ENCODE measurements at places on chromosomes 6 and 20. TPM values are rescaled to one million over a fixed set of nuclear protein-coding genes. Genes with fewer than 3 reads are reported as not detected.

- no peak for DNase-seq
Observed at GRCh38 chr6:33217681-33218080, 9.4 kb downstream of the RING1 start.

- DNase-seq = no peak
Observed at GRCh38 chr20:62885046-62885895, 23.6 kb upstream of the TCFL5 start.

CGA gene
- total RNA-seq = 8.2 TPM

GRCh38 chr20:55166063-55166462, 690.7 kb downstream of the DOK5 start:
- no peak for DNase-seq

- DNase-seq = no peak
Observed at GRCh38 chr6:33642897-33643296, 21.8 kb downstream of the ITPR3 start.

GRCh38 chr6:98454809-98455322, 379.5 kb upstream of the POU3F2 start:
- DNase-seq = no peak

GNMT gene
- not detected for total RNA-seq

- no peak for DNase-seq
Observed at GRCh38 chr20:58614984-58615760, 35.9 kb upstream of the STX16 start.

DNA sequence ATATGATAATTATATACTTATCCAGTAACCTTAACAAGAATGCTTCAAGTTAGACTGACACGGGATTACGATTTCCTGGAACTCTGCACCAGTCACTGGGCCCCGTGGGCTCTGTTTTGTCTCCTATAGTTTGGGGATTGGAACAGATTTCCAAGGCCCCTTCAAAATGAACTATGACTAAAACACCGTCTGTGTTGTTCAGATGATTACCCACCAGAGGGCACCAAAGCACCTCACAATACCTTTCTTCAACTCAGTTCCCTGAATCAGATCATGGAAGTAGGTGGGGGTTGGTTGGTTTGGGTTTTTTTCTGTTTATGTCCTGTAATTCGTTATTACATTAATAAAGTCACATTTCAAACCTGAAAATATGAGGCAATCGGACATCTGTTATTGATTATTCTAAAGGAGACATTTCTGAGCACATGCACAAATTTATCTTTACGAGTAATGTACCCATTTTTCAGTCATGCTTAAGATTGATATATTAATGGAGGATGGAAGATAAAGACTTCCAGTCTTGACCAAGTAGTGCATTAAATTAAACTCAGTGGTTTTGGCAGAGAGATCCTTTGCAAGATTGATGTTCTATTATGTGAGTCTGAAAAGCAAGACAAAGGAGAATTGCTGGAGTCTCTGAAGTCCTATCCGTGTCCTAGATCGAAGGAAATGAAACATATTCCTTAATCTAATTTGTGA, 112.0 kb upstream of the COL21A1 start:
- DNase-seq = peak; percentile 75

TPBG gene
- 5.8 TPM for total RNA-seq

DNA sequence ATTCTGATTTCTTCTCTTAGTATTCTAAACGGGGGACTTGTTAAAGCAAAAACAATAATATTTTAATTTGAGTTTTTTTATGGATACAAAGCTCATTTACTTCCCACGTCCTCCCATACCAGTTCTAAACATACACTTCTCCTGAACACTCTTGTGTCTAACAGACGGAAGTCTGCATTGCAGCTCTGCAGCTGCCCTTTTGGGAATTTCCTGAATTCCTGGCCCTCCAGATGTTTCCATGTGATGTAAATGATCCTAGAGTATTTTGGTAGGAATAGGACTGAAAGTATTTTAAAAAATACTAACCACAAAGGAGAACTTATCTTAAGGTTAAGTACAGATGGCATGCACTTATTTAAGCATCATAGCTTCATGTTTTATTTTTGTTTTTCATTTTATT, 886.7 kb downstream of the TBC1D32 start:
- DNase-seq = peak; percentile 17

- peak; percentile 92 for DNase-seq
Observed at GRCh38 chr6:32969685-32970412, 1.5 kb downstream of the BRD2 start.

- no peak for DNase-seq
Observed at GRCh38 chr20:61731363-61732181, 334.1 kb downstream of the TAF4 start.

LTB gene
- 0.96 TPM for total RNA-seq

- no peak for DNase-seq
Observed at GRCh38 chr20:17872959-17873358, 95.6 kb downstream of the SNX5 start.

DNA sequence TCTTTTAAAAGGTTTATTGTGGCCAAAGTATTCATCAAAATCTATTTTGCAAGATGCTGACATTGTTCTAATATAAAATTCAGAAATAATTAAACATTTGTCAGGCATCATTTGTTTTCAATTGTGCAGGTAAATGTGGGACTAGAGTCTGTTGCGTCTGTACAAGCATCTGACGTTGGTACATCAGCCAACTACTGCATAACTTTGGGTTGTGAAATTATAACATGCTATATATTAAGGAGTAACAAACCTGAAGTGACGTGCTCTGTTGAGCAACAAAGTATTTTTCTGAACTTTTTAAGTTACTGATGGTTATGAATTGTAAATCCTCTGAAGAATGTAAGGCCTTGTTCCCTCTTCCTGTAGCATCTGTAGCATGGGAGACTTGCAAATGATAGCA, 66.0 kb downstream of the RNF182 start:
- peak; percentile 4 for DNase-seq

GRCh38 chr20:1299522-1299921, 29.4 kb downstream of the SDCBP2 start:
- DNase-seq = no peak

- no peak for DNase-seq
Observed at GRCh38 chr6:10421158-10421920, 6.5 kb upstream of the TFAP2A start.

- DNase-seq = no peak
Observed at GRCh38 chr6:103854059-103854458, 1005.7 kb downstream of the HACE1 start.

DNA sequence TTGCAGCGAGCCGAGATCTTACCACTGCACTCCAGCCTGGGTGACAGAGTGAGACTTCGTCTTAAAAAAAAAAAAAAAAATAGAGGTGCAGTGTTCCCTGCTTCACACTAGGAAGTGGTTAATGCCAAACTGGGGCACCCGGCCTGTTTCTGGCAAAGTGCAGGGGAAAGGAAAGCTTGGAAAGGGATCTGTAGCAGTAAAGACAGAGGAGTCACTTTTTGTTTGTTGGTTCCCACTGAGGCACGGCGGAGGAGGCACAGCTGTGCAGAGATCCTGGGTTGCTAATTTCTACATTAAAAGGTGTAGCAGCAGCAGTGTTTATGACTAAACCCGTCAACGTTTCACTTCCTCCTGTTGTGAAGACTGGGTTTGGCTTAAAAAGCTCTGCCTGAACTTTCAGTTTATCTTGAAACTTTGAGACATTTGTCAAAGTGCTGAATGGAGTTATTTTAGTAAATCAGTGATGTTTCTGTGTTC, 125.6 kb downstream of the CARMIL1 start:
- no peak for DNase-seq

GRCh38 chr6:125375821-125376220, 74.1 kb upstream of the HDDC2 start:
- DNase-seq = peak; percentile 94

LAMP5 gene
- total RNA-seq = not detected

DNA sequence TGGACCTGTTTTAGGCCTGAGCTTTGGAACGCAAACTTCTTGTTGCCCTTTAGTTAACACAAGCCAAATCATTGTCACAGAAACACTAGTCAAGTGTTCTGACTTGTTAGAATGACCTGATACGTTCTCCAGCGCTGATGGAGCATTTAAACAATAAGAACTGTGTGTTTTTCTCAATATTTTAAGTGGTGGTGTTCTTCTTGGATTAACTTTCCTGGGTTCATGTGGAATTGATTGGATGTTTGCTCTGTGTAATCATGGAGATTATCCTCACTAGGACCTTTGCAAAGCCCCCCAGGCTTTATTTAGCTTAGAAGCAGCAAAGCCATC, 1.6 kb downstream of the LRRC1 start:
- DNase-seq = peak; percentile 19

SEMG1 gene
- total RNA-seq = 6.0 TPM

DNA sequence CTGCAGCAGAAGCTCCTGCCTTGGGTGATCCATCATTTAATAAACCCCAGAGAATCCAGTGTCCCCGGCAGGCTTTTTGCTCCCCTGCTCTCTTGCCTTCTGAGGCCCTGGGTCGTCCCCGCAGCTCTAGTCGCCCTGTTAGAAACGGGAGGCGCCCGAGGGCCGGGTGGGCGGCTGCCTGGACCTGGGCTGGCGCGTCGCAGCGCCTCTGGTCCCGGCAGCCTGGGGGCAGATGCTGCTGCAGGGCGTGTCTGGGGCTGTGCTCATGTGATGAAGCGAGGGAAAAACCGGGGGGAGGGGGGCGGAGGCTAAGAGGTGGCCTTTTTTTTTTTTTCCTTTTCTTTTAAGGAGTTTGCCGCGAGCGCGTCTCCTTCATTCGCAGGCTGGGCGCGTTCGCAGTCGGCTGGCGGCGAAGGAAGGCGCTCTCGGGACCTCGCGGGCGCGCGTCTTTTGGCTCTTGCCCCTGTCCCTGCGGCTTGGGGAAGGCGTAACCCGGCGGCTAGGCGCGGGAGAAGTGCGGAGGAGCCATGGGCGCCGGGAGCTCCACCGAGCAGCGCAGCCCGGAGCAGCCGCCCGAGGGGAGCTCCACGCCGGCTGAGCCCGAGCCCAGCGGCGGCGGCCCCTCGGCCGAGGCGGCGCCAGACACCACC, 394 bp downstream of the AKAP12 start:
- DNase-seq = peak; percentile 90

DNA sequence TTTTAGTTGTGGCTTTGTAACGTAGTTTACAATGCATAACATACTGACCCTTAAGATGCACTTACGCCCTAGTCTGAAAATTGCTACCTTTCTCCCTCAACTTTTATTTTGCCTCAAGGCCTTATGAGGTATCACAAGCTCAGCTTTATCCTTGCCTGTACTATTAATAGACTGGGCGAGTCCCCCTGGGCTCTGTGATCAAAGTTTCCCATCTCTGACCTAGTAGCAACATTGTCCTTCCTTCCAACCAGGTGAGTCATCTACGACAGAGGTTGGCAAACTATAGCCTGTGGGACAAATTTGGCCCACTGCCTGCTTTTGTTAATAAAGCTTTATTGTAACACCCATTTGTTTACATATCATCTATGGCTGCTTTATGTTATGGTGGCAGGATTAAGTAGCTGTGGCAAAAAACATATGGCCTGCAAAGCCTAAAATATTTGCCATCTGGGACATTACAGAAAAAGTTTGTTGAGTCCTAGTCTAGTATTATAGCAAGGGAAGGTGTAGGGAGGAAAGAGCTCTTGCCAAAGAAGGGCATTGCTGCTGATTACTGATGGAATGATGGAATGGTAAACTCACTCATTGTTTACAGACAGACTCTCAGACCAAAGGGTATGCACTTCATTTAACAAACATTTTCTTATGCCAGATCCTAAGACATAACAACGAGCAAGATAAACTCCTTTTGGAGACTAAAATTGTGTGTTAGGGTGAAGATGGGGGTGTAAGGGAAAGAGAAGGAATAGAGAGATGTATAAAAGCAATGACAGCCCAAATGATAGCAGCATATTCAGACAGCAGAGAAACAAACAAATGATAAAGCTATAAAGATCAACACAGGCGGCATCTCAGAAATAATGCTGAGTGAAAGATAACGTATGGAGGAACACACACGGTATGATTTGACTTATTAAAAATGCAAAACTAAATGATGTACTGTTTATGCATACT, 74.2 kb downstream of the SLC22A23 start:
- DNase-seq = no peak

- no peak for DNase-seq
Observed at GRCh38 chr6:163083141-163083540, 331.4 kb upstream of the QKI start.

GRCh38 chr20:8183526-8183925, 51.5 kb downstream of the PLCB1 start:
- no peak for DNase-seq

E2F1 gene
- total RNA-seq = 8.7 TPM

ENPP5 gene
- 2.4 TPM for total RNA-seq

GRCh38 chr20:6333110-6333509, 210.3 kb upstream of the FERMT1 start:
- DNase-seq = no peak

FUT9 gene
- 27.2 TPM for total RNA-seq

MROH8 gene
- 2.4 TPM for total RNA-seq

GRM1 gene
- total RNA-seq = 1.9 TPM

NFATC2 gene
- 14.7 TPM for total RNA-seq

- DNase-seq = peak; percentile 14
Observed at GRCh38 chr20:36808317-36809257, 35.0 kb upstream of the DSN1 start.

- DNase-seq = peak; percentile 98
Observed at GRCh38 chr6:29632789-29633533, at the start of gene GABBR1. Gene GABBR1, minus strand, starts transcription at chr6:29633183. Its CDS starts 798 bp downstream, at chr6:29632385.

ISM1 gene
- total RNA-seq = 6.7 TPM

ENPP3 gene
- not detected for total RNA-seq

DNA sequence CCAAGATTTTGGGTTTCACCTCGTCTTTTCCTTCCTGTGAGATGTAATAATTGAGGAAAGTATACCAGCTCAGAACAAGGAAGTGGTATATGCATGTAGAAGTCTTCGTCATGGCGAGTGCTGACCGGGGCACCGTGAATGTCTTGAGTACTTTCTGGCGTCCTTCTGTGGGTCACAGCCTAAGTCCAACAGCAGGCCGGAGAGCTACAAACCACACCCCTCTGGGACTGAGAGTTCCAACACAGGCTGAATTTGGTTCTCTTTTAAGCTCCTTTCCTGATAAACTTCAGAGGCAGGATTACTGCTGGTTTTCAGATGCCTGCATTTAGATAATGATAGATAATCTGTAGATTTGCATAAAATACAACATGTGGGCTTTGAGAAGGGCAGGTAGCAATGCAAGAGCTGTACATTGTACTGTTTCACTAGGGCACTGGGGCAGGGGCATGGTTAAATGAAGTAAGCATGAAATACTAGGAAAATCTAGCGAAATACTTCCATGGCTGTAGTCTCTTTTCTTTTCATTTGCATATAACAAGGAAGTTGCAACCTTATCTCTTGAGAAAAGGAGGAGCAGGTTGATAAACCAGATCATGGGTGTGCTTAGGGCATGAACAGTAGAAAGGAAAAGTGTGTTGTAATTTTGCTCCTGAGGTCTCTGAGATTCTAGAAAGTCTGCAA, at the start of gene ADTRP:
Gene ADTRP (minus strand): TSS at position 156 of the 681 bp plus-strand sequence. CDS start 44 bp downstream, at position 112.
- DNase-seq = peak; percentile 94

EDN3 gene
- total RNA-seq = 18.5 TPM

DZANK1 gene
- 1.7 TPM for total RNA-seq

GRCh38 chr20:25023356-25023755, 30.8 kb upstream of the APMAP start:
- DNase-seq = no peak
